Chondrocyte (in vitro differentiated cells): ENCODE measurements at places on chromosomes 6 and 20. TPM values are rescaled to one million over a fixed set of nuclear protein-coding genes. Genes with fewer than 3 reads are reported as not detected.

DNA sequence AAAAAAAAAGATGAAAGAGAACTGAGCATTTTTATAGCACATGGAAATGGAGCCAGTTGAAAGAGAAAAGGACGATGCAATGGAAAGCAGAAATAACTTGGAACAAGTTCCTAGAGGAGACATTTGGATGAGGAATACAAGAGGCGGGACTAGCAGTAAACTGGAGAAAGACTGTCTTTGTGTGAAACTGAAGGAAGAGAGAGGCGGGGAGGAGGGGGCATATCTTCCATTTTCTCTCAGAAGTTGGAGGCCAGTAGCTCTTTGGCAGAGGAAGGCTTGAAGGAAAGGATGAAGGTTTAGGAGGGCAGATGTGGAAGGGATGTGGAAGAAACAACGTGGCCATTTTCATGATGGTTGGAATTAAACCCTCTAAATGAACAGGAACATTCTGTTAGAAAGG is 33.0 kb upstream of the ADGRF1 start:
- H3K4me1 ChIP-seq: peaks cover 21% of the 10 kb centered on the region
- no peak overlapping the region for H3K4me3 ChIP-seq
- H3K36me3 ChIP-seq: no peaks in the 10 kb centered on the region
- DNase-seq: no peak
- peak overlapping the region; percentile 14 for H3K27ac ChIP-seq

GRCh38 chr20:20363799-20364592 is 3.9 kb upstream of the INSM1 start:
- no peak overlapping the region for H3K4me3 ChIP-seq
- no peak overlapping the region for H3K27ac ChIP-seq
- peaks cover 9% of the 10 kb centered on the region for H3K4me1 ChIP-seq
- no peaks in the 10 kb centered on the region for H3K36me3 ChIP-seq
- peaks cover 66% of the 10 kb centered on the region for H3K27me3 ChIP-seq

- H3K4me1 ChIP-seq: no peaks in the 10 kb centered on the region
- H3K27ac ChIP-seq: no peak overlapping the region
- H3K27me3 ChIP-seq: peaks cover 2% of the 10 kb centered on the region
- DNase-seq: no peak
These were observed 295.5 kb upstream of the ADGRB3 start for GRCh38 chr6:68339488-68340131.

GPR63 gene
- total RNA-seq: 1.1 to 1.2 TPM (median 1.2 TPM) in 3 replicates

PGBD1 gene
- 7.6 to 9.9 TPM (median 8.5 TPM) in 3 replicates for total RNA-seq

DNA sequence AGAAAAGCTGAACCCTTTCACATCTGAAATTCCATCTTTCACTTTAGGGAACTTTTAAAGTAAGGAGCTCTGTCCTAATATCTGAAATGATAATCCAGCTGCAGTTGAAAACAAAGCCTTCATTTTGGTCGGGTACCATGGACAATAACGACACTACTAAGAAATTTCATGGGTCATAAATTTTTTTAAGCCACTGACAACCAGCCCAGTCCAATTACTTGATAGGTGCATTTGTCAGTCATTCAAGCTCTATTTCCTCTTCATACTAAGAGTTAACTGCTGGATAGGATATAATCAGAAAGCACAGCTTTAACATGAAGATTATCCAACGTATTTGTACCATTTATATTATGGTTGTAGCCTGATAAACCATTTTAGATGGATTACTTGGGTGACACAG is 52.5 kb downstream of the MMUT start:
- H3K36me3 ChIP-seq: no peaks in the 10 kb centered on the region
- H3K4me1 ChIP-seq: no peaks in the 10 kb centered on the region
- DNase-seq: no peak
- peaks cover 27% of the 10 kb centered on the region for H3K27me3 ChIP-seq
- no peak overlapping the region for H3K4me3 ChIP-seq

NKX2-4 gene
- not detected in 3 replicates for total RNA-seq

CRISP3 gene
- total RNA-seq: not detected in 3 replicates

DNA sequence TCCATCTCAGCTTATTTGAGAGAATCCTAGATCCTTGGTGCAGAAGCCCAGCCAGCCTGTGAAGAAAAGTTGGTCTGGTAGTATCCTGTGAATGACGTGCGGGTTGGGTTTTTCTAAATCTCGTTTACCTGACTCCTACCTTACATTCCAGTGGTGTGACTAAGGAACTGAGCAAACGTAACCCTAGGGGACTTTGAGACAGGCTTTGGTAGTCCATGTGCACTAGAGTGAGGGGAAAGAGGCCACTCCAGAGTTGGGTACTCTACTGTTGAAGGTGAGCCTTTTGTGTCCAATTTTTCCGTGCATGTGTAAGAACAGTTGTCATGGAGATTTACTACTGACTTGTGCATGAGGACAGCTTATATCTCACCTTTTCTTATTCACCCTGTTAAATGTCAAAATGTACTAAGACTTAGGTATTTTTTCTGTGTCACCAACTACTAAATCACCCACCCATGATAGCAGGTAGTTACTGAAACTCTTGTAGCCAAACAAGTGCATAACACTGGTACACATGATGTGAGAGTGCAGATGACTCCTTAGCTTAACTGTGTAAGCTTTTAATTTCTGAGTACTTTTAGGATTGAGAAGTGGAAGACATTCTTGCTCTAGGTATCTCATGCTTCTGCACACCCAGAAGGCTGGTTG is 26.3 kb upstream of the PLCG1 start:
- peaks cover 37% of the 10 kb centered on the region for H3K36me3 ChIP-seq
- no peak for DNase-seq

DNA sequence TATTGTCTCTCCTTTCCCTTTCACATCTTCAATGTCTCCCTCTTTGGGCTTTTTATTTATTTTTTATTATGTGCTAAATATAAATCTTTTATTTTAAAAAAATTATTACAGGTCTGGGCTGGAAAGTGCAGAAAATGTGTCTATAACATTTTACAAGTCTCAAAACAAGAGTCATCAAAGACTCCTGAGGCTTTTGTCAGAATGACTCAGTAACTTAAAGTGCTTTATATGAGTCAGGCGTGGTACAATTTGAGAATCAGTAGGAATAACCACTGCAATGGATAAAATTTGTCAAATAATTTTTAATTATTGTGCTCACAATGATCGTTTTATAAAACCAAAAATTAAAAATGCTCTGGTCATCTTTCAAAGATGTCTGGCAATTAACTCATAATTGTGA is 193.9 kb downstream of the MMUT start:
- DNase-seq: no peak
- H3K27me3 ChIP-seq: peaks cover 5% of the 10 kb centered on the region
- H3K36me3 ChIP-seq: no peaks in the 10 kb centered on the region
- H3K4me3 ChIP-seq: no peak overlapping the region
- H3K4me1 ChIP-seq: no peaks in the 10 kb centered on the region
- H3K27ac ChIP-seq: no peak overlapping the region
